Tibial nerve (tissue), 4 donors: ENCODE measurements at places on chromosomes 12 and 14. TPM values are rescaled to one million over a fixed set of nuclear protein-coding genes. Genes with fewer than 3 reads are reported as not detected.

The TPPP2 gene
- total RNA-seq, result not detected

The KCNK13 gene
- 0.44 TPM for total RNA-seq

The OR4Q3 gene
- total RNA-seq, result not detected

The RND1 gene
- total RNA-seq, result not detected

The HPD gene
- total RNA-seq, result 1.1 TPM

The GLS2 gene
- total RNA-seq, result not detected

The SVOP gene
- not detected for total RNA-seq
